ENCODE measurements at places on chromosomes 7 and 10. TPM values are rescaled to one million over a fixed set of nuclear protein-coding genes. Genes with fewer than 3 reads are reported as not detected.

GRCh38 chr7:110382736-110383135 lies 708.2 kb upstream of the LRRN3 start:
- DNase-seq, result no peak

GRCh38 chr10:28355376-28355775 lies 52.5 kb upstream of the MPP7 start:
- DNase-seq, result no peak

DNA sequence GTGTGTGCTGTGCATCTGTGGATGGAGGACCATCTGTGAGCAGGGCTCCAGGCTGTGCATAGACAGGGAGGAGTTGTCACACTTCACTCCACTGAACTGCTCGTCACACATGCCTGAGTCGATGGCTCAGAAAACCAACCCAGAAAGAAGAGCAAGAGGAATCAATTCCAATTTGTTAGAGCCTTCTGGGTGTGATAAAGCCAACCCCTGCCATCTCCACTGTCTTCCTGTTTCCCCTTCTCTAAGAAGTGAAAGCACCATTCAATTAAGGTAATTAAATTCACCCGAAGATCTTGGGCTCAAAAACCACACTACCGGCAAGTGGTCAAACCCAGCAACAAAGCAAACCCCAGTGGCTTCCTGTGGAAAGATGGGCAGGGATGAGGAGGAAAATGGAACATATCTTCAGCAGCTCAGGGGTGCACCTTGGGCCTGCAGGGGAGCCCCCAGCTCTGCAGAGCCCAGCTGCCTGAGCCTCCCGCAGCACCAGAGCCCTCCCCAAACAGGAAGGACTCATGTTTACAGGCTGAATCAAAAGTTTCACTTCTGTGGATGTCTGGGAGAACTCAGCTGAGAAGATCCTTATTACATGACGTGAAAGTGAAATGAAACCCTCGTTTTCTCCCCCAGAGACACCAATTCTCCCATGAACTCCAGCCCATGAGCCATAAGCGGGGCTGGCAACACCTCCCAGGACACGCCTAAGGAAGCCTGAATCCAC lies 10.9 kb downstream of the C10orf71 start:
- no peak for DNase-seq

Gene SRRT
- 58.9 TPM for total RNA-seq

Gene NAT16
- not detected for total RNA-seq

Gene ATOH7
- total RNA-seq, result not detected

Data from GM23248 (cell line).